Type B pancreatic cell (in vitro differentiated cells): ENCODE measurements at places on chromosomes 4 and X. TPM values are rescaled to one million over a fixed set of nuclear protein-coding genes. Genes with fewer than 3 reads are reported as not detected.

Gene CENPI
- total RNA-seq = 5.5 and 18.8 TPM in 2 replicates

Gene TMEM150C
- total RNA-seq = 5.7 and 7.8 TPM in 2 replicates

Gene F9
- total RNA-seq = 0.24 and 0.36 TPM in 2 replicates

Gene TCEAL6
- not detected in 2 replicates for total RNA-seq

Gene PABPC1L2B
- 0.17 TPM in 1 of 2 replicates, not detected in the other for total RNA-seq

Gene ETNPPL
- 2.9 and 86.2 TPM in 2 replicates for total RNA-seq

Gene GNRHR
- total RNA-seq = not detected in 2 replicates

Gene TLR10
- total RNA-seq = 0.22 and 0.81 TPM in 2 replicates

DNA sequence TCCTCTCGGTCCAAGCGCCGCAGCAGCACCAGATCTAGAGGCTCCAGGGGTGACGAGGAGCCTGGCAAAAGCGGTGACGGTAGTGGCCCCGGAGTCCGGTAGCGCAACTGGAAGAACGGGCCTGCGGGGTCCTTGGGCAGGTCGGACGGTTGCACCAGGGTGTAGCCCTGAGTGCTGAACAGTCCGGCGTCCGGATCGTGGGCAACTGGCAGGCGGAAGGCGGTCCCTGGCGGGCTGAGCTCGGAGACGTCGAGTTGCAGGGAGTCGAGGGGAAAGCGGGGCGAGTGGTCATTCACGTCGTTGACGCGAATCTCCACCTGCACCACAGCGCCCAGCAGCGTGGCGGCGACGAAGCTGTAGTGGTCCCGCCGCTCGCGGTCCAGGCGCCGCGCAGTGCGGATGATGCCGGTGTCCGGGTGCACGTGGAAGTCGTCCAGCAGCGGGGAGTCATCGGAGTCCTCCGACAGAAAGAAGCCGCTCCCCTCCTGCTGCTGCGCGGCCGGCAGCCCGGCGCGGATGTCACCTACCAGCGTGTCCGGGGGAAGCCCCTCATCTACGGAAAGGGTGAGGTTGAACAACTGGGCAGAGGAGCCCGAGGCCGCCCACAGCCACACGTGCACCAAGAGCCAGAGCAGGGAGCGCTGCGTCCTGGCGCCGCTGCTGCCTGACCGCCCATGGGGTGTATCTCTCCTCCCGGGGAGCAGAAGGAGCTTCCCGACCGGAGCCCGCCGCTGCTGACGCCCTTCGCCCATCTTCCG, 837 bp downstream of the DCHS2 start:
- DNase-seq = no peak

- DNase-seq = no peak
Measured at GRCh38 chrX:125627676-125628075, 308.0 kb downstream of the TEX13C start.

DNA sequence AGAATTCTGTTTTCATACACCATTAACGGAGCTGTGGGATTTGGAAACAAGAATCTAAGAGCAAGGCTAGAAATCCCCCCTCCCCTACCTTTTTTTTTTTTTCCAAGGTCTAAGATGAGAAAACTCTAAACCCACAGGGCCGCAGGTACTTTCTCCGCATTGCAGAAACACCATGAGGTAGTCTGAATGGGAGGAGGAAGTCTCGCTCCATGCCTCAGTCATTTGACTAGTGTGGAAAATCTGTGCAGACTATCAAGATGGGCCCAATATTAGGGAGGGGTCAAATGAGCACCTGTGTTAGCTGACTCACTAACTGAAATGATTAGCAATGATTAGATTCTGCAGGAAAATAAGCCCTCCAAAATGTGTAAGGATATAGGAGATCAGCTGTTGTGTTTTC, 40.9 kb upstream of the MAP3K15 start:
- DNase-seq = no peak

DNA sequence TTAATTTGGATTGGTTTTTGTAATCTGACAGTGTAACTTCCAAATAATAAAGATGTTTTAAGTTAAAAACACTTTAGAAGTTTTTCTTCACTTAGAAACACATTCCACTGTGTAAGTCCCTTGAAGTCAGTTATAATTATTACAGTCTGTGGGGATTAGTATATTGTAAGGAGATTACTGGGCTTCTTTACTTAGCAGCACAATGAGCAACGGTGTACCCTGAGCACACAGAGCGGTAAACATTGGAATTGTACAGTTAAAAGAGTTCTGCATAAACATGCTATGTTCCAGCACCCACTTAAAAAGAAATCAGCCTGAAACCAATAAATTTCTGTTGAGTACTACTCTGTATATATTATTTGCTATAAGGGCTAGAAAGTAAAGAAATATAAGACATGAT, 44.3 kb downstream of the CCSER1 start:
- DNase-seq = no peak

- no peak for DNase-seq
Measured at GRCh38 chr4:173189117-173189693, 20.6 kb downstream of the GALNT7 start.

DNA sequence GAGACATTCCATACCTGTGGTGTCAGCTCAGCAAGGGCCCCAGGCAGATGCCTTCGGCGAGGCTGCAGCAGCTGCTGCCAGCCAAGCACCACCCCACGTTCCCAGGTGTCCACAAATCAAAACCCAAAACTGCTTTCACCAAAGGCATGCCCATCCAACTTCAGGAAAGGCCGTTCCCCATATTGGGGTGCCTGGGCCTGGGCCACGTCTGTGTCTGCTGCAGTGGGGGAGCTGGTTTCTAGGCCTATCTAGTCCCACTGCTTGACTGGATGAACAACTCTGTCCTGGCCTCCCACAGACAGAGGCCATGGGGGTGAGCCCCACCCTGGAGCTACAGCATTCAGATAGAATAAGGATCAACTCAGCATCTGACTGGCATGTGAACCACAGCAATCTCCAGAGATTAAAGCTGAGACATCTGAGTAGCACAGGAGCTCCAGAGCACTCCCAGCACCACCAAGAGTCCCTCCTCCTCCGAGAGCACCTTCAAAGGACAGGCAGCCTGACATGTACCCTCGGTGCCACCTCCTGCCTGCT, 37.0 kb downstream of the NAT8L start:
- DNase-seq = peak; percentile 50

GRCh38 chr4:153611679-153612078, 72.4 kb upstream of the TLR2 start:
- DNase-seq = no peak

GRCh38 chr4:8851321-8852117, 20.1 kb downstream of the HMX1 start:
- no peak for DNase-seq

GRCh38 chrX:124393238-124393637, 46.9 kb downstream of the SH2D1A start:
- DNase-seq = no peak

DNA sequence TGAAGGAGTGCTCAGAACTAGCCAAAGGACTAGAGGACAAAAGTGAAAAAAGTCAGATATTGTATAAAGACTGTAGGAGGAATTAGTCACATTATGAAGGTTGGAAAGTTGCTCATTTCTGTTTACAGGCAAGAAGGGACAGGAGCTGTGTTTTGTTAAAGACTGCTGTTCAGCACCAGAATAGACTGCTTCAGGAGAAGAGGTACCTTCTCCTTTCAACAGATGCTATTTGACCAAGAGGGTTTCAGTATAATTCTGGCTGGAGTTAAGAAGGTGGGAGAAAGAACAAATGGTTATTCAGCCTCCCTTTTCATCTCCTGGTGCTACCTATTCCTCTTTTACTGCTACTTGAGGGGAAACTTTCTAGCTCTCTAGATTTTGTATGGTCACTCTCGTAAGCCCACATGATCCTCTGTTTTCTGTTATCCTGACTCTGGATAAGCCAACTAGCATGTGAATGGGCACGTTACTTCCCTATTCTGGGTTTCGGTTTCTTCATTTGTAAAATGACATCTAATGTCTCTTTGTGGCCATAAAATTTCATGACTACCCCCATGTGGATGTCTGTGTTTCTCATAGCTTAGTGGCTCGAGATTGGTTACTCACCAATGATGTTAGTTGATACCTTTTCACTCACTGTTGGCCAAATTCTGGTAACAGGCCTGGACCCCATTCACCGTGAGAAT, 68.9 kb downstream of the SH2D1A start:
- DNase-seq = no peak

DNA sequence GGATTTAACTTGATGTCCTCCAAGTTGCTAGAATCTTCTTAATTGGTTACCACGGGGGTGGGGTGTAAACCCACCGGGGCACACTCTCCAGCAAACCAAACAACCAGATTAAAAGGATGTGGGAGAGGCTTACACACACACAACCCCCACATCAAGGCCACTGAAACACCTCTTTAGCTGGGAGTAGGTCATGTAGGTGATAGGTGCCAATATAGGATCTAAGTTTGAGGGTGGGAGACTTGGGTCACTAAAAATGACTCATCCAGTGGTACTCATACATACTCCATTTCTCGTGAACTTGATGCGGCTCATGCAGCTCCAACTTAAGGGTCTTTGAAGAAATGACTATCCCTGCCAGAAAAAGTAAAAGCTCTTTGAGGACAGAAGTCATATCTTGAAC, 20.5 kb upstream of the CD40LG start:
- no peak for DNase-seq

DNA sequence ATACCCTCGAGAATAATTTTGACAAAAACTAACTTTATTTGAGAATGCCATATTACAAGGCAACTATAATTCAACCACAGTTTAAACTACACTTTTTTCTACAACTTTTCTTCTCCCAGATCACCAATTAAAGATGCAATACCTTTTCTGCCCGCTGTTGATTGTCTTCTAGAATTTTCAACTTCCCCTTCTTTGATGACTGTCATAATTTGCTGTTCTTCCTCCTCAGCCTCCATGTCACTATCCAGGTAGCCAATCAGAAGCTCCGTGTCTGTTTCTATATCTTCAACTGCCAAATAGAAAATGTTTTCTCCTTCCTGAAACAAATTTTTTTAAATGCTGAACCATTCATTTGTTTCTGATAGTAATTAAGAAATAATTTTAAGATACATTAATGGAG, 101.5 kb downstream of the PRDM5 start:
- DNase-seq = no peak

- no peak for DNase-seq
Measured at GRCh38 chrX:129739578-129739977, 799 bp downstream of the XPNPEP2 start.

DNA sequence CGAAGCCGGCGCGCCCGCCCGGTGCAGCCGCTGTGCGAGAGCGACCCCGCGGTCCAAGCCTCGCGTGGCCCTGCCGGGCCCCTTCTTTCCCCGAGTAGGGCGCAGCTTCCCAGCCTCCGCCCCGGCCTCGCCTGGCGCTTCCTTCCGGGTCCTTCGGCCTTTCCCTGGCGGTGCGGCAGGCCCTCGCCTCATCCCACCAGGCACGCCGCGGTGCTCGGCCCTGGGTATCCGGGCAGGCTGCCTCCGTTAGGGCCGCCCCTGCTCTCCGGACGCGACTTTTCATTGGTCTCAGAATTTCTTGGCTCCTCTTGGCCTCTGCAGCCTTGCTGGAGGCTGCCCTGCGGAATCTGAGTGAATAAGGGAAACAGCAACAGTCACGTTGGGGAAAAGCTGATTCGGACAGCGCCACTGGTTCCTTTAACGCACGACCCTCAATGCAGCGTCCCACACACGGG, 429 bp downstream of the UVSSA start:
- DNase-seq = peak; percentile 82

DNA sequence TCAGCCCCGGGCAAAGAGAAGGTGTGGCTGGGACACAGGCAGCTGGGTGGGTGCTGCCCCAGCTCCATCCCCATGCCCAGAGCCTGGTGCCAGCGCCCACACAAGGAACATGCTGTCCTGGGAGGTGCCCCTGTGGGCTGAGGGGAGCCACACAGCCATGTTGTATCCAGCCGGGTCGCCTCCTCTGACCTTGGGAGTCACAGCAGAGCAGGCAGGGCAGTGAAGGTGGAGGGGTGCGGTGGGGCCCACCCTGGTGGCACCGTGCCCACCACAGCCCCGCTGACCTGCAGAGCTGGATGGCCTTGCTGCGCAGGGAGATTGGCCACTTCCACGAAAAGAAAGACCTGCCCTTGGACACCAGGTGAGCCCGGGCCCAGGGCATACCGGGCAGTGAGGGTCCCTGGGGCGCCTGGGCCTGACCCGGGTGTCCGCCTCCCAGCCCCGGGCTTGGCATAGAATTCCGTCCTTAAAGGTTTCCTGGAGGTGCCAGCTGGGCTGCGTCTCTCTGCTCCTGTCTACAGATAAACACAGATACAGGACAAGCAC, 18.7 kb upstream of the ADD1 start:
- no peak for DNase-seq

- no peak for DNase-seq
Measured at GRCh38 chr4:129998436-129999150, 902.6 kb downstream of the C4orf33 start.
